ENCODE measurements at places on chromosomes 5 and 9.

- peak; percentile 41 for DNase-seq
Measured at GRCh38 chr9:89422151-89422975, 75.5 kb downstream of the SEMA4D start.

DNA sequence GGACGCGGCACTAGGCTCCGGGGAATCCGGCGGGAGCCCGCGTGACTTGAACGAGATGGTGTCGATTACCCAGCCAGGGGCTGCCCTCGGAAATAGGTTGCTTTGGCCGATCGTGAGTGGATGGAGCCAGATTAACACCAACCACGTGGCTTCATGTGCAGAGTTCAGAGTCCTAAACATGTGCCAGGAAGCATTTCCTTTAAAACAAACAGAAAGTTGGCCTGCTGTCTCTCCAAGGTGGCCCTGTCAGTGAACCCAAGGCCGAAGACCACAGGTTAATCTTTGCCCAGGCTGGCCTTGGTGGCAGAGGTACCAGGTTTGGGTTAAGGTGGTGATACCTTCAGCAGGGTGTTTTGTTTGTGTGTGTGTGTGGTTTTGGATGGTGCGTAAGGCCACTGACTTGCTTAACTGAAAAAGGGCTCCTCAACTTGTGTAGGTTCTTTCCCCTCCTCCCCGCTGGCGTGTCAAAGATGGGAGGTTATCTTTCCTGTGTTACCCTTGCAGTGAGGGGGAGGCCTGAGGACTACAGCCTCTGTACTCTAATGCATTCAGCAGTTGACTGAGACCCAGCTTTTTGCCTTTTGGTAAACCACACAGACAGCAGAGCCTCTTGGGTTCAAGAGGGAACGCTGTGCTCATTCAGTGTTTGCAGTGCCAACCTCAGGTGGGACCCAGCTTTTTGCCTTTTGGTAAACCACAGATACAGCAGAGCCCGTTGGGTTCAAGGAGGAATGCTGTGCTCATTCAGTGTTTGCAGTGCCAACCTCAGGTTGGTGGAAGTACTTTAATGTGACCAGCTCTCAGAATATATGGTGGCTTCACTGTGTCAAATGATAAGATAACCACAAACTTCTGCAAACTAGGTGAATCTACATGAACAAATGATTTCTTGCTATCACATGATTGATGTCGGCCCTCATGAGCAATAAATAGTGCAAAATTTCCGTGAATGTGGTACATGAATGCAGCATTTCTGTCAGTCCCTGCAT lies 1.4 kb downstream of the IQGAP2 start:
- DNase-seq, result no peak

DNA sequence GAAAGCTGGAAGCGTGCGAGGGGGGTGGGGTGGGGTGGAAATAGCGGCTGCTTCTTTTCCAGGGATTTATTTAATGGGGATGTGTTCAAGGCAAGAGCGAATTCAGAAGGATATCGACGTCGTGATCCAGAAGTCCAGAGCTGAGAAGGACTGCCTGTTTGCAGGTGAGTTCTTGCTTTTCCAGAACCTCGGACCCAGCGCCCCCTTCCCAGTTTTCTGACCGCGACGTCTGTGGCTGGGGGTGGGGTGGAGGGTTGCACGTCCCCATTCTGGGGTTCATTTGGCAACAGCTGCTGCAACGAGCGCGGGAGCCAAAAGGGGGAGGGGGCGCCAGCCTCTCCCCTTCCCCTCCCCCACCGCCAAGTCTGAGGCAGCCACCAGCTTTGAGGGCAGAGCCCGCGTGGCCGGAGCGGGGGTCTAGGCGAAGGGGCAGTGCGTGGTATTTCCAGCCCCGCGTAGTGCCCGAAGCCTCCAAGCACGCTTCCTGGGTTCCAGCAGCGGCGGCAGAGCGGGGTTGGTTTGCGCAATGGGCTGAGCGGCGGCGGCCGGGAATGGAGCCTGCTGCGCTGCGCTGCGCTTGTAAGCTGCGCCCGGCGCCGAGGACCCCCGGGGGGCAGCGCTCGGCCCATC lies 701 bp downstream of the PARP8 start:
- peak; percentile 2 for DNase-seq

DNA sequence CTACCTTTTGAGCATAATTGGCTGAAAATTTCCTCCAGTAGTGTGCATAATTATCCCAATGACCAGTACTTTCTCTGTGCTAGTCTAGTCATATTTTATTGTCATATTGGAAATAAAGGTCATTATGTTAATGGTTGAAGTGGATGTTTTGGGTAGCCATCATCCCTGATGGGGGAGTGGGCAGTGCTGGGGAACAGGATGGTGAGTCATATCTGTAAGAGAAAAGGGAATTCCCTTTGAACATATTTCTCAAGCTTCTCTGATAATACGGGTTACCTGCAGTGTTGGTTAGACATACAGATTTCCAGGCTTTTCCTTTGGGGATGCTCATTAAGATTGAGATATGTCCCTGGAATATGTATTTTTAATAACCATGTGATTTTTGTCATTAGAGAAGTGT lies 33.3 kb upstream of the SPATA31D4 start:
- no peak for DNase-seq

- no peak for DNase-seq
Measured at GRCh38 chr9:15068261-15068660, 158.0 kb upstream of the FREM1 start.

DNA sequence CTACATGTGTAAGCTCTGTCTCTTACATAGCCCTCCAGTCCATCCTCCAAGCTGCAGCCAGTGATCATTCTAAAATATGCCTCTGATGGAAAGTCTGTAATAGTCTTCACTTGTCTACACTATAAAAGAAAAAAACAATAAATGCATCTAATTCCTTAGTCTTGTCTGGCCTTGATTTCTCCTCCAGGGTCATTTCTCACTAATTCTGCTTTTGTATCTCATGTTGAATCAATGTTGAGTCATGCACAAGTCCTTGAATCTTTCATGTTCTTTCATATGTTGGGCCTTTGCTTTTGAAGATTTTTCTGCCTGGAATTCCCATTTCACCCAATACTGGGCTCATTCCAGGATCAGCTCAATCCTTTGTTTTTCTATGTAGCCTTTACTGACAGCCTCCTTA lies 121.1 kb upstream of the TRIM32 start:
- no peak for DNase-seq

GRCh38 chr9:134488331-134489280 lies 153.0 kb upstream of the COL5A1 start:
- DNase-seq, result no peak

GRCh38 chr9:131304676-131305355 lies 15.3 kb downstream of the PLPP7 start:
- no peak for DNase-seq

- DNase-seq, result no peak
Measured at GRCh38 chr9:5790923-5791322, 42.0 kb downstream of the ERMP1 start.

DNA sequence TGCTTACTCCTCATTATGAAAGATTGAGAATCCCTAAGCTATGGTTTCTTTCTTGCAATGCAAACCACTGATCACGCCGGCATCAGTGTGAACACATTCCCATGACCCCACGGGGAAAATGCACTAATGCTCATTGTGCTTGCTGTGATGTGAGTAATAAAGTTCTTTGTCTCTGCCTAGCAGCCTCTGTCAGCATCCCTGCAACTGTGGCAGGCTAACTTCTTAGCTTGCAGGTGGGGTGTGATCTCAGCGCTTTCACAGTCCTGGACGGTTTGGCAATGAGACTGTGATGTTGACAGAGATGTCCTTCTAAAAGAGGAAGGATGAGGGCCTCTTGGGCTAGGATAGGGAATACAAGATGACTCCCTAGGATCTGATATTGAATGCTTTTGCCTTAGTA lies 1218.7 kb downstream of the EFNA5 start:
- DNase-seq, result no peak

DNA sequence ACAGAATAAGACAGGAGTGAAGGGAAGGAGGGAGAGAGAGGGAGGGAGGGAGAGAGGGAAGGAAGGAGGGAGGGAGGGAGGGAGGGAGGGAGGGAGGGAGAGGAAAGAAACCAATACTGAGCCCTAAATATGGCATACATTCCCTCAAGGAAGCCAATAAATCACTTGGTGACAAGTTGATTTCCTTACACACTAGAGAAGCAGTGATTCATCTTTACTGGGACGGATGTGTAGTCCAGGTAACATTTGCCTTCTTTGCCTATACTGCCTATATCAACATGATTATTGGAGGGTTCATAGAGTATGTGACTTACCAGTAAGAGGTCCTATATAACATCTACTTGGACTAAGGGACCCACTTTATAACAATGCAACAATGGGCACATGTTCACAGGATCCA lies 83.2 kb downstream of the TRIM36 start:
- DNase-seq, result no peak

- DNase-seq, result no peak
Measured at GRCh38 chr5:40220260-40220659, 459.5 kb upstream of the PTGER4 start.

DNA sequence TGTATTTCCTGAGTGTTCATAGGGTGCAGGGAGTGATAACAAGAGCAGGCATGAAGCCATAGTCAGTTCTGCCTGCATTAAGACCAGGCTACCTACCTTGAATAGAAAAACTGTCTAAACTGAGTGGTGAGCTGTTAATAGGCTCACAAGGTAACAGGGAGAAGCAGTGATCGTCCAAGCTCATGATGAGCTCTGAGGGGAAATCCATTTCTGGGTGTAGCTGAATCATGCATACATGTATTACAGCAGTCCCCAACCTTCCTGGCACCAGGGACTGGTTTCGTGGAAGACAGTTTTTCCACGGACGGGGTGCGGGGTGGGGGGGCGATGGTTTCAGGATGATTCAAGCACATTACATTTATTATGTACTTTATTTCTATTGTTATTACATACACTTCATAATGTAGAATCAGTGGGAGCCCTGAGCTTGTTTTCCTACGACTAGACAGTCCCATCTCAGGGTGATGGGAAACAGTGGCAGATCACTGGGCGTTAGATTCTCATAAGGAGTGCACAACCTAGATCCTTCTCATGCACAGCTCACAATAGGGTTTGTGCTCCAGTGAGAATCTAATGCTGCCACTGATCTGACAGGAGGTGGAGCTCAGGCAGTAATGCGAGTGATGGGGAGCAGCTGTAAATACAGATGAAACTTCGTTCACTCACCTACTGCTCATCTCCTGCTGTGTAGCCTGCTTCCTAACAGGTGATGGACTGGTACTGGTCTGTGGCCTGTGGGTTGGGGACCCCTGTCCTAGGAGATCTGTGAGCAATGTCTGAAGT lies 100.0 kb upstream of the IL6ST start:
- no peak for DNase-seq

Measured in activated CD8-positive, alpha-beta memory T cell treated with anti-CD3 and anti-CD28 coated beads for 1 hour (primary cell).